Stimulated activated CD8-positive, alpha-beta memory T cell treated with anti-CD3 and anti-CD28 coated beads, Interleukin-4, amount 100 ng/mL, for 4 hours (primary cell): ENCODE measurements at places on chromosomes 16 and 17.

- DNase-seq = no peak
Measured at GRCh38 chr16:56298116-56298515, 106.8 kb downstream of the GNAO1 start.

- no peak for DNase-seq
Measured at GRCh38 chr16:28082624-28083023, 19.1 kb upstream of the GSG1L start.

DNA sequence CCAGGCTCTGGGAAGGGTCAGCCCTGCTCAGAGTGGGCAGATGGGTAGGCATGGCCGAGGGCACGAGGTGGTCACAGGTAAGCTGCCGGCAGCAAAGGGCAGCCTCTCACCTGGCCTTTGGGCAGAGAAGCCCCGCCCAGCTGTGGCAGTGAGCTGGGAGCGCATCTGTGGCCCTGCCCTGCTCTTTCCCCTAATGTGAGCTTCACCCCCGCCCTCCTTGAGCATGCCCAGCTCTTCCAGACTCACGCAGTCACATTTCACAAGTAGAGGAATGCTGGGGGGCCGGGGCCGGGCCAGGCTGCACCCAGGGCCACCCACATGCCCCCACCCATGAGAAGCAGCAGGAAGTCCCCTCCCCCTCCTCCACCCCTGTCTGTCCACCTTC lies 40.7 kb upstream of the SLC38A10 start:
- DNase-seq = no peak

DNA sequence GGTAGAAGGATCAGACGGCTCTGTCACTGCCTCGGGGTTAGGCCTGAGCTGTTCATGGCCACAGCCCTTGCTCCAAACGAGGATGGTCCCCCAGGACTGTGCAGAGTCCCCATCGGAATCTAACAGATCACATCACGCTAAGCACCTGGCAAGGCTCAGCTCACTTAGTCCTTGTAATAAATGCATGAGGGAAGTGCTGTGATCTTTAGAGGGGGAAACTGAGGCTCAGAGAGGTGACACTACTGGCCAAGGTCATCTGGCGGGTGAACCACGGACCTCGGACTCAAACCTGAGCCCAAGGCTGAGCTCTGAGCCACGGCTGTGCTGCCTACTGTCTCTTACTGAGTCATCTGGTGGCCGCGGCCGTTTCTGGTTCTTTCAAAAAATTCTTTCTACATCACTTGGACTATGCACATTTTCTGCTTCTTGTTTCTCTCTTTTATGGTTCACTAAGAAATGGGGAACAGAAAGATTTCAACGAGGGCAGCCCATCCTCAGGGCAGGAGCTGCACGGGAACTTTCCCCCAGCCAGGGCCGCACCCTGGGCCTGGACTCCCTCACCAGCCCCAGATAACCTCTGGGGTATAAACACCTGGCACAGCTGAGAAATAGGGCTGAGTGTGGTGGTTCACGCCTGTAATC lies 55.6 kb downstream of the COTL1 start:
- DNase-seq = no peak

DNA sequence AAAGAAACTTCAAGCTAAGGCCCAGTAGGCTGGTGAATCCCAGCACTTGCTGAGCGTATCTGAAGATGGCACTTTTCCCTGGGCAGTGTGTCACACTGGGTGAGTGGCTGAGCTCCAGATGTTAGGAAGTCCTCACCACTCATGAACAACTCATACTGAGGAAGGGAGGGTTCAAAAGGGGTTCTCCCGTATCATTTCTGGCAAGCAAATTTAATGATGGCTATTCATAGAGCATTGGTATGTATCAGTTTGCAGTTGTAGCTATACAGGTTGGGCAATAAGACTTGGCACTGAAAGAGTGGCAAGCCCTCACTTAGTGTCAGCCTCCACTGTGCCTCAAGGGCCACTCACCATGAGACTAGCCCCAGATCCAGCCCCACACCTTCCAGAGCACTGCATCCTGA lies 10.7 kb downstream of the GFOD2 start:
- DNase-seq = no peak

GRCh38 chr17:69269131-69269998 lies 40.7 kb upstream of the ABCA10 start:
- DNase-seq = no peak

- no peak for DNase-seq
Measured at GRCh38 chr17:20896153-20896649, 146.6 kb downstream of the USP22 start.

DNA sequence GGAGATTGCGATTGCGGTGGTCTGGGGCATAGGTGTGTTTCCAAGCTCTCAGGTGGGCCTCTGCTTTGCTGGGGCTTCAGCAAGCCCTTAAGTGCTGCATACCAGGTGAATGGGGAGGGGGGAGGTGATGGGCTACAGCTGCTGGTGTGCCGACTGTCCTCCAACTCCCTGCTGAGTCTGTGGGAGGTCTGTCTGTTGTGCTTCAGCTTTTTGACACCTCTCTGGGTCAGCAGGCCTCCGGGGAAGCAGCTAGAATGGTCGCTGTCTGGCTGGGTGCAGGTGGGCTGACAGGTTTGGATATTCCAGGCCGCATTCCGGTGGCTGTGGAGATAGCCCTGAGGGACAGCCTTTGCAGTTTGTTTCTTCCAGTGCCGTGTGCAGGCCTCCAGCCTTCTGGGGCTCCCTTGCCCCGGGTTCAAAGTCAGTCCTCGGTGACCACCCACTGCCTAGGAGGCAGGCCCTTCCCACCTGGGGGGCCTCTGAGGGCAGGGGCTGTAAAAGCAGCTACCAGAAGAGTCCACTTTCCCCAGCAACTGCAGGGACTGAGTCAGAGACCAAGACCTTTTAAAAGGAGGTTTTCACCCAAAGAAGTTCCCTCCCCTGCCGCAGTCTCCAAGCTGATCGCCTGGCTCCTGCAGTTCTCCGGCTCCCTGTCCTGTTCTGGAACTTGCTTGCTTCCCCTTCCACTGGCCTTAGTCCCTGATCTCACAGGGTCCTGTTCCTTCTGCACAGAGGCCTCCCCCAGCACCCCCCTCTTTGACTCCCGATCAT lies 2.0 kb upstream of the TTYH2 start:
- DNase-seq = no peak

DNA sequence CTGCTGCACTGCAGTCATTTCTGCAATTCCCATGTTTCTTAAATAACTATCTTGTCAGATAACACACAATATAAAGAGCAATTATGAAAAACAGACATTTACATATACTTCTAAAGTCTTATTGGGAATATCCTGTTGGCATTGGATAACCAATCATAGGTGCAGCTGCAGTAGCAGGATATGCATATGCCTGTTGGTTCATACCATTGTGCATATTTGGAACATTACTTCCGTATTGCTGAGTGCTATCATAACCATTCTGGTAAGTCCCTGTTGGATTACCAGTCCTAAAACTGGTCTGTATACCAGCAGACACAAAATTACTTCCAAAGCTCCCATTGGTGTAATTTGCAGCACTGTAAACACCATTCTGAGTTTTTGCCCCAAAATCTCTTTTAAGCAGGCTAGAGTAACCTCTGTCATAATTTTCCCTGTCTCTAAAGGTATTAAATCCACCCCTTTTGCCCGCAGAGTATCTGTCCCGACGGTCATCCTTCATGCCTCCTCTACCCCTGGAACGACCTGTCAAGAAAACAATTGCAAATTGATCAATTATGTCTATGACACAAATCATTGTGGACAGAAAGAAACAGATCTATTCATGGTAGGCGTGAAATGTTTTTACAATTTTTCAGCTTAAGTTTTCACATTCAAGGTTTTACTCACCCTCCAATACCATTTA lies 3.1 kb upstream of the POLG2 start:
- DNase-seq = no peak

GRCh38 chr17:2105663-2106062 lies 50.8 kb downstream of the HIC1 start:
- DNase-seq = no peak

GRCh38 chr16:79598348-79599181 lies 2.0 kb downstream of the MAF start:
- DNase-seq = no peak

- no peak for DNase-seq
Measured at GRCh38 chr17:77372444-77373298, 231.9 kb downstream of the SEC14L1 start.

GRCh38 chr17:10117581-10118001 lies 80.8 kb downstream of the GAS7 start:
- no peak for DNase-seq

DNA sequence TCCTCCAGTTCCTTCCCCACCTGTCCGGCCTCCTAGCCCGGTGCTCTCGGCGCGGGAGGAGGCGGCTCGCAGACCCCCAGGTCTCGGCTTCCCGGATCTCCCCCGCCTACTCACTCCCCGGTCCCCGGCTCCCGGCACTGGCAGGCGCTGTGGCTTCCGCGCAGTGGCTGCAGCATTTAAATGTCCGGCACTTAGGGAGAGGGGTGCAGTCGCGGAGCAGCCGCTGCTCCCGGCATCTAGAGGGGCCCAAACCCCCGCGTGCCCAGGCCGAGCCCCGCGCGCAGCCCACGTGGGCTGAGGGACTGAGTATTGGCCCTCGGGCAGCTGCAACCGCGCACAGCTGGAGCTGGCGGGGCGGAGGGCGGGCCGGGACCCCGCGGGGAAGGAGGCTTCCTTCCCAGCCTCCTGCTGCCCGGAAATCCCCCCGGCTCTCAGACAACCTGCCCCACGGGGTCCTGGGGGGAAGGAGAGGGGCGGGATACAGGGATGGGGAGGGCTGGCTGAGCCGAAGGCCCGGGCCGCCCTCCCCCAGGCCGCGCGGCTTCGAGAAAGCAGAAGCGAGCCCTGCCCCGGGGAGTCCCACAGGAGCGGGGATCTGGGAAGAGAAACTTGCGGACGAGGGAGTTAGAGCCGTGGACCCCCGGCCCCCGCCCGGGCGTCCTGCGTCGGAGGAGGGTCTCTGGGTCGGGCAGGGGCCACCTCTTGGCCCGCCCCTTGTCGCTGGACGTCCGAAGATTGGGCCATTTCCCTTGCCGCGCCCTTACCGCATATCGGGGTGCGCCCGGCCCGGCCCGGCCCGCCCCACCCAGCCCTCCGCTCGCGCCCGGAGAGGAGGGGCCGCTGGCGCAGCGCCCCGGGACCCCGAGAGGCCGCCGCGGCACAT lies at the start of gene MMP25:
Gene MMP25 (plus strand): TSS at position 804 of the 883 bp plus-strand sequence. CDS start 357 bp downstream, outside the sequence.
- DNase-seq = no peak

GRCh38 chr17:75349589-75349988 lies 55.9 kb downstream of the GRB2 start:
- DNase-seq = no peak

DNA sequence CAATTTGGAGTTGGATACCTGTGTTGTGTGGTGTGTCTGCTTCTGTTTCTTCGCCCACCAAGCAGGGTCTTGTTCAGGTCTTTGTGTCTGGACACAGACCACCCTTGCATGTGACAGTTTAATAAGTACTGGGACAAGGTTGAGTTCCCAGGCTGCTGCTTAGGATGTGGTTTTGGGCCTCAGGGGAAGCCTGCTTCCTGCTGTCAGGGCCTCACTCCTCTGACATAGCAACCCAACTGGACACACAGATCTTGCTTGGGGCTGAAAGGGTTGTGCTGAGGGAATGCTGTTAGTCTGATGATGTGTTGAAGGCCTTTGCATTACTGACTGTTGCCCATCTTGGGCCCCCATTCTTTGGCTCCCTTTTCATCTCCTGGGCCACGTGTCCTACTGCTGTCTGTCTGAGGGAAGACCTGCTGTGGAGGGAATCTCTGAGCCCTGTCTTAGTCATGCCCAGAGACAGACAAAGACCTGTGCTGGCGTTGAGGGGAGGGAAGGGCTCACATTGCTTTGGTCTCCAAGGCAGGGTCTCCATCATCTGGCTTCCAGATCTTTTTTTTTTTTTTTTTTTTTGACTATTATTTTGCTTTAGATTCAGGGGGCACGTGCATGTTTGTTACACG lies 4.7 kb upstream of the TGFB1I1 start:
- DNase-seq = no peak

GRCh38 chr17:68182011-68182306 lies 65.9 kb upstream of the AMZ2 start:
- DNase-seq = no peak

DNA sequence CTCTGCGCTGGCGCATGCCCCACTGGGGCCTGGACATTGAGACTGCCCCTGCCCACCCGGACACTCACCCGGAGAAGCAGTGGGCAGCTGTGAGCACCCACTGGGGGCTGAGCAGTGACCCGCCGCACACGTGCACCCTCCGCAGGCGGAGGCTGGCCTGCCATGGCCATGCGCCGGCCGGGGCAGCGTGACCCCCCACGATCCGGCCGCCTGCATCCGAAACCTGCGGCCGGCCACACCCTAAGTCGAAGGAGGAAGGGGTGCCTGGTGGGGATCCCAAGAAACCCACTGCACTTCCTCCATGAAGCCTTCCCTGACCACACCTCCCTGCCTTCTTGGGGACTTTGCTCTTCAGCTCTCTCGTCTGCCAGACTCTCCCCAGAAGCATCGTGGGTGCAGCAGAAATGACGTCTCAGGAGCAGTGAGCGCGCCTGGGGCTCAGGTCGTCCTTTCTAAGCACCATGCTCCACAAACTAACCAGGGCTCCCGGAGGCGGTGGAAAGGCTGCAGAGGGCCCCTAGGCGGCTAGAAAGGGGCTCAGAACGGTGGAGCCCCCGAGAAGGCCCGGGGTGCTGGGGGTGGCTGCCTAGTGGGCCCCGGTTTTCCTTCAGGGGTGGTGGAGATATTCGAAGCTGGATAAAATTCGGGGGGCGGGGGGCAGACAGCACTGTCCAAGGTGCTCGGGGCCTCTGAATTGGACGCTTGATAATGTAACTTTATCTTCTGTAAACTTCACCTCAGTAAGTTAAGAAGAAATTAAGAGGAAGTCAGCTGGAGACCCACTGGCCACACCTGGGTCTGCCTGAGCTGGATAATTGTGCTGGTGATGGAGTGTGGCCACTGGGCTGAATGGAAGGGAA lies 1.5 kb downstream of the TPSG1 start:
- DNase-seq = no peak

- DNase-seq = no peak
Measured at GRCh38 chr17:31738488-31738887, 120.6 kb downstream of the COPRS start.

DNA sequence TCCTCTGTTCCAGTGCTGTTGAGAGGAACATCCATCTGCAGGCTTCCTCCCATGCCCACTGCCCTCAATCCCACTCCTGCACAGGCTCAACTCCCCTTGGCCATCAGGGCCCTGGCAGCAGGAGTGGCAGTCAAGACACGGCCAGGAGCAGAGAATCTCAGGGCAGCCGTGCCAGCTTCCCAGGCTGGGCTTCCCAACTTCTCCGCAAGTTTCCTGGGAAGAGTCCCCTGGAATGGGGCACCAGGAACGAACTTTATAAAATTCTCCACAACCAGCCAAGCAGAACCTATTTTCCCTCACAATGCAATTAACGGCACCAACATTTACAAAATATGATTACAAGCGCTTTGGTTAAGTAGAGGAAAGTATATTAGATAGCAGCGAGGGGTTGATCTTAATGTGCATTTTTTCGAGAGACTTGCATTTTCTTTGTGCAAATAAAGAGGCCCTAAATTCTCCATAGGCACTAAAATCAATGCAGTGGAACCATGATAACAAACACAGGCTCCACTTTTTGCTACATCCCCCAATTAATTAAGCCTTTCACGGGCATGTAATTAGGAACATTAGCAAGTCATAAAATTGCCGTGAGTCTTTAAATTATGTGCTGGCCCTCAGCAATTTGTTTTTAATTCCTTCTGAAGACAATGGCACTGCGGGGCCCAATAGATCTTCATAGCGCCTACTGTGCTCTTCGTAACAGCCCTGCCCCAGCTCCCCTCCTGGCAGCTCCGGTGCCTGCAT lies 99.9 kb upstream of the LHX1 start:
- no peak for DNase-seq

GRCh38 chr17:9188367-9188766 lies 167.1 kb downstream of the NTN1 start:
- DNase-seq = no peak

GRCh38 chr17:4959261-4959965 lies 8.2 kb downstream of the SPAG7 start:
- DNase-seq = no peak
